Activated CD4-positive, alpha-beta T cell treated with anti-CD3 and anti-CD28 coated beads, Interleukin-2, amount 50 U/mL, for 24 hours (primary cell): ENCODE measurements at places on chromosomes 6 and 20.

DNA sequence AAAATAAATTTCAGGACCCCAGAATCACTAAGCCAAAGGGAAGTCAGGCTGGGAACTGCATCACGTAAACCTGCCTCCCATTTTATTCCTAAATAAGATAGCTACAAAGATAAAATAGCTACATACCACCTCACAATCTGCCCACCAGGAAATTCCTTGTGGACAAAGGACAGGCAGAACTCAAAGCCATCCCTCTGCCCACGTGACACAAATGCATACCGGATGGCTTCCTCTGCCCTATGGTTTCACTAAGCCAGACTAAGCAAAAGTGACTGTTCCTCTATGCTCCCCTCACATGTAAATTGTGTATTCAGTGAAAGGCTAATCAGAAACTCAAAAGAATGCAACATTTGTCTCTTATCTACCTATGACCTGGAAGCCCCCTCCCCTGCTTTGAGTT is 15.0 kb downstream of the MBOAT1 start:
- DNase-seq = no peak

GRCh38 chr6:170058878-170059485 is 231.9 kb downstream of the DLL1 start:
- DNase-seq = no peak

DNA sequence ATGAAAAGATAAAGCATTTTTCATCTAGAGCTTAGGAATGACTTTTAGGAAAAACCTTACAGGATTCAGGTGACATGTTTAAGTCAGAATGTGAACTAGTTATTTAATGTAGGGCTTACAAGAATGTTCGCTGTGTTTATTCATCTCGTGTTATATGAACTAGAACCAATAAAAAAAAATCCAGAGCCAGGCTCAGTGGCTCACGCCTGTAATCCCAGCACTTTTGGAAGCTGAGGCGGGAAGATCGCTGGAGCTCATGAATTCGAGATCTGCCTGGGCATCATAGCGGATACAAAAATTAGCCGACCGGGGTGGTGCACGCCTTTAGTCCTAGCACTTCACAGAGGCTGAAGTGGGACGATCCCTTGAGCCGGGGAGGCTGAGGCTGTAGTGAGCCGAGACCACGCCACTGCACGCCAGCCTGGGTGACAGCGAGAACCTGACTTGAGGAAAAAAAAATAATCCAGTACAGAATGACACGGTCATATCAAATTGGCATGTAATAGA is 46.3 kb downstream of the OR2B2 start:
- no peak for DNase-seq

DNA sequence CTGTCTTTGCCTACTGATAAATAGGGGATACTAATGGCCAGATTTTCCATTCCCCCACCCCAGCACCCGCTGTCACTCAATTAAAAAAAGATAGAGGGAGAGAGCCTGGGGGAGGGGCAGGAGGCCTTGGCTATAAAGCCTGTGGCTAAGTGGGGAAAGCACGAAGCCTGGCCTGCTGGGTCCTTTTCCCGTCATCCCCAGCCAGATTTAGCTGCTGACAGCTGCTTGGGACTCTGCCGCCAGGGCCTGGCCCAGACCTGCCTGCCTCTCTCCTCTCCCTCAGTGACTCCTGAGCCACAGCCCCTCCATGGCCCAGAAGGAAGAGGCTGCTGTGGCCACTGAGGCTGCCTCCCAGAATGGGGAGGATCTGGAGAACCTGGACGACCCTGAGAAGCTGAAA is at the start of gene APOBEC2:
APOBEC2 (plus strand) TSS at position 162 of the 400 bp plus-strand sequence; CDS start at position 308, 146 bp downstream.
- DNase-seq = no peak

- DNase-seq = no peak
Observed at GRCh38 chr20:58713801-58714339, 21.3 kb downstream of the NPEPL1 start.

DNA sequence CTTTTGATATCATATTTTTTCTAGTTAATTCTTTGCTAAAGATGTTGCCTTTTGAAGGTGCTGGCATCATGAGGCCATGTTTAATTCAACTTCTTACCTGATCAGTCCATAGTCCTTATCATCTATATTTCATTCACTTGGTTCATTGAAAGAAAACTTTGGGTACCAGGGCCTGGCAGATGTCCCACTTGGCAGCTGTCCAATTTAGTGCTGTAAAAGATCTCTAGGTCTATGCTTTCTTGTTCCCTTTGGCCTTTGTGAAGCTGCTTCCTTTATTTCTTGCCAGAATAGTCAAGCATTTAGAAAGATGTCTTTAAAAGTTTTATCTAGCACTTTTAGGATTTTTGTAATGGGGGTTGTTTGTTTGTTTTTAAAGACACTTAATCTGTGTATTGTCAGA is 61.7 kb upstream of the EYA4 start:
- no peak for DNase-seq

DNA sequence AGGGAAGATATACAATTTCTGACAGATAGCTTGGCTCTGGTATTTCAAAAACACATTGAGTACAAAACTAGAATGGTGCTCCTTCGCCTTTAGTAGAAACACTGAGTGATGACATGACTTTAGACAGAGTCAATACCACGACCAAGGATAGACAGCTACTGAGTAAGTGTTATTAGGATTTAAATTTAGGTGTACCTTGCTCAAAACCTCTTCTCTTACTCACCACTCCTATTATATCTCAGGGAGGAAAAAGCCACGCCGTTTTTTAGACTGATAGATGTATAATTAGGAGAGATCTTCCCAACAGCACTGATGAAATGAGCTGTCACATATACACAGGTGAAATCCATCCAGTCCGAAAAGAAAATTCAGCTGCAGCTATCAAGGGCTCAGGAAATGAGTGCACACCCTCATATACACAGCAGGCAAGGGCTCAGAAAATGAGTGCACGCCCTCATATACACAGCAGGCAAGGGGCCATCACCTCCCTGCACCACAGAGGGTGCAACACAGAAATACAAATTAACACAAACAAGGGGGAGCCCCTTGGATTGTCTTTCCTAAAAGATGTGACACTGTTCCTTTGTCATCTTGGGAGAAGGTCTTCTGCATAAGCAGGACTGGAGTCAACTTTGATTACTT is 53.7 kb downstream of the LYRM4 start:
- DNase-seq = no peak

GRCh38 chr6:44309092-44309491 is 4.1 kb downstream of the AARS2 start:
- DNase-seq = no peak

GRCh38 chr6:16969699-16970655 is 131.9 kb upstream of the STMND1 start:
- no peak for DNase-seq

DNA sequence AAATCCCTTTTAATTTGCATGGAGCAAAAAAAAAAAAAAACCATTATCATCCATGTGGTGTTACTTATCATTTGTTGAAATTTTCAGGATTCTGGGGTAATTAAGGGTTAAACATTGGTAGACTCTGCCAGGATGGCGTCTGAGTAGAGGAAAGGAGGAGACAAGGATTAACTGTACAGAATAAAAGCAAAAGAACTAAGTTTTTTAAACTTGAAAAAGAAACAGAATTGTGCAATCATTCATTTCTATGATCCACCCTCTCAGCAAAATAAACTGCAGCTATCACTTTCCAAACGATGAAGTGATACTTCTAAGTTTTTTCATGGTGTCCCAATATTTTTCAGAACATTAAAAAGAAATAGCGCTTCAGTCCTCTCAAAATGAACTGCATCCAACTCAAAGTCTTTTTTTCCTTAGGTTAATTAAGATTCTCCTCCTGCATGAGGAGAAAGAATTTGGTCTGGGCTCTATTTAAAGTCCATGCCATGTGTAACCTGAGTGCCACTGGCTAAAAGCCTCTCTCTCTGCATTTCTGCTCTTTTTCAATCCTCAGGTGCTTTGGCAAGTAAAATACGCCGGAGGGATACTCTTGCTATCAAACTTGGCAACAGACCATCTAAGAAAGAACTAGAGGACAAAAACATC is 69.5 kb upstream of the LTV1 start:
- DNase-seq = no peak

- no peak for DNase-seq
Observed at GRCh38 chr6:31972709-31973350, 892 bp upstream of the DXO start.

GRCh38 chr6:75150685-75151412 is 55.0 kb downstream of the COL12A1 start:
- no peak for DNase-seq

- DNase-seq = no peak
Observed at GRCh38 chr6:152478377-152479010, 158.7 kb downstream of the SYNE1 start.

GRCh38 chr6:146785001-146785585 is 186.3 kb downstream of the ADGB start:
- no peak for DNase-seq

DNA sequence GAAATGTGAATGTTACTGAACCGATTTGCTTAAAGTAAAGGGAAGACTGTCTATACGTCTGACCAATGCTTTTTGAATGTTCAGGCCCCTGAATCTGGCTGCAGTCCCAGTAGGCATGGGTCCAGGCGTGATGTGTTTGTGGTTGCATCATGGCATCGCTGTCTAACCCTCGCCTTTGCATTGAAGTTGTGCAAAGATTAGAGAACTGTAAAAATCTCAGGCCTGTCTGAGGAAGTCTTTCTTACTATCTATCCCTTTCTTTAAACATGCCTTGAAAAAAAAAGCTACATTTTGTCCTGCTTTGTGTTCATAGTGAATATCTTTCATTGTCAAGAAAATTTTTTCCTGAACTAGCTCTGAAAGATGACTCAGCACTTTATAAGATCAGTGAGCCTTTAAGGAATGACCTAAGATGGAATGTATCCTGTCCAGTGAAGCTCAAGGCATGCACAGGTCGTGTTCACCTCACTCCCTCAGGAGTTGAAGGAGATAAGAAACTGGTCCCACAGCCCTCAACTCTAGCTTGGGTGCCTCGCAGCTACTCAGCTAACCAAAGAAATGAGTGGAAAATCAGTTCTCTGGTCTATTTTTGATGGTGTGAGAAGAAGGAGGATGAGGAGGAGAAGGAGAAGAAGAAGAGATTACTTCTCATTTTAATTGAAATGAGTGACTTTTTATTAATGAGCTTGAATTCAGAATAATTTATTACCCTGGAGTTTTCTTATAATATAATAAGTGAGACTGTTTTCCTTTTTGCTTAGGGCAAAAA is 48.6 kb downstream of the TPD52L1 start:
- DNase-seq = no peak

DNA sequence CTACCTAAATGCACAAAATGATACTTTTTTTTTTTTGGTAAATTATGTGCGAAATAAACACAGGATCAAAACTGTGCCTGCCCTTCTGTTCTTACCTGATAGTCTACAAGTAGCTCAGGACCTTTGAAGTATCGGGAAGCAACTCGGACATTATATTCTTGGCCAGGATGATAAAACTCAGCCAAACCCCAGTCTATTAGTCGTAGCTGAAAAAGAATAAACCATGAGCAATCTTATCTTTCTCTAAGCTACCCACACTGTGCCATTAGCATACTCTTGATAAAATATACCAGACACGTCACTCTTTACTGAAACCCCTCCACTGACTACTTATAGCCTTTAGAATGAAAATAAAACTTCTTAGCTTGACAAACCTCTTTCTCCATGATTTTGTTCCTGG is 29.8 kb upstream of the TBC1D20 start:
- DNase-seq = no peak

DNA sequence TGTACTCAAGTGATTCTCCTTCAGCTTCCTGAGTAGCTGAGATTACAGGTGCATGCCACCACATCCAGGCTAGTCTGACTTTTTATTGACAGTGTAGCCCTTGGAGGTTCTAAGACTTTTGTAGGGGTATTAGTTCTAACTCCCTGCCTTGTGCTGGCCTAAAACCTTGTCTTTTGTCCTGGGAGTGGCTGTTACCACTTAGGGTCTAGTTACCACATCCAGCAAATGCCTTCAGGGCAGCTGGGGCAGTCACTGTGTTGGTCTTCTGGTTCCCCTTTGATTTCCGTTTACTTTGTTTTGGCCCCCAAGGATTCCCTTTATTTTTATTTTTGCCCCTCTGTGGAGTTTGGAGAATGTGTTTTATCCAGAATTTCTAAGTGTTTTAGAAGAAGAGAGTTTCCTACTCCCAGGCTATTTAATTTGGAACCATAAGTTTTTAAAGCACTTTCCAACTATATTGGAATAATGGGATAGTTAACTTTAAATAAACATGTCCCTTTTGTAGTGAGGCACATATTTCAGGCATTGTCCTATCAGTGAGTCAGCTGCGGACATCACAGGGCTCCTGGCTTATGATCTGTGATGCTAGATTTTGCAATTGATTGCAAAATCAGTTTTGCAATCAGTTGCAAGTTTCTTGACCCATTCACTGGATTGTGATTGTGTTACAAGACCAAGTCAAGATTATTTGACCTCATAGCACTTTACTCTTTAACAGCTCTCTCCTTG is 25.0 kb downstream of the IL22RA2 start:
- DNase-seq = no peak

- no peak for DNase-seq
Observed at GRCh38 chr6:34792605-34793500, 970 bp downstream of the BLTP3A start.

DNA sequence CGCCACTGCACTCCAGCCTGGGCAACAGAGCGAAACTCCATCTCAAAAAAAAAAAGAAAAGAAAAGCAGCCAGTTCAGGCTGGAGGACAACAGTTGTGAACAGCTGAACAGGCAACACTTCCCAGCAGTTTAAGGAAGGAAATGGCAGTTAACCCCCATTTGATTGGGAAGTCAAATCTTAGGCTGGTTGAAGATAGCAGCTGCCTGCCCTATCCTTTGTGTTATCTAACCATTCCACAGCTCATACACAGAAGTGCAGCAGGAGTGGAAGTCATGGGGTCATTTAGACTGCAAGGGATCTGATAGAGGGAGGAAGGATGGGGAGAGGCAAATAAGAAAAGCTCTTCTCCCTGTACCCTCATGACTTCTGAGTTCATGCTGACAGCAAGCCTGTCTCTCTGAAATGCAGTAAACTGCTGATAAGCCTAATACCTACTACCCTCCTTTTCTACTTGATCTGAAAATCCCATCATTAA is 35.3 kb downstream of the KCTD20 start:
- DNase-seq = no peak

DNA sequence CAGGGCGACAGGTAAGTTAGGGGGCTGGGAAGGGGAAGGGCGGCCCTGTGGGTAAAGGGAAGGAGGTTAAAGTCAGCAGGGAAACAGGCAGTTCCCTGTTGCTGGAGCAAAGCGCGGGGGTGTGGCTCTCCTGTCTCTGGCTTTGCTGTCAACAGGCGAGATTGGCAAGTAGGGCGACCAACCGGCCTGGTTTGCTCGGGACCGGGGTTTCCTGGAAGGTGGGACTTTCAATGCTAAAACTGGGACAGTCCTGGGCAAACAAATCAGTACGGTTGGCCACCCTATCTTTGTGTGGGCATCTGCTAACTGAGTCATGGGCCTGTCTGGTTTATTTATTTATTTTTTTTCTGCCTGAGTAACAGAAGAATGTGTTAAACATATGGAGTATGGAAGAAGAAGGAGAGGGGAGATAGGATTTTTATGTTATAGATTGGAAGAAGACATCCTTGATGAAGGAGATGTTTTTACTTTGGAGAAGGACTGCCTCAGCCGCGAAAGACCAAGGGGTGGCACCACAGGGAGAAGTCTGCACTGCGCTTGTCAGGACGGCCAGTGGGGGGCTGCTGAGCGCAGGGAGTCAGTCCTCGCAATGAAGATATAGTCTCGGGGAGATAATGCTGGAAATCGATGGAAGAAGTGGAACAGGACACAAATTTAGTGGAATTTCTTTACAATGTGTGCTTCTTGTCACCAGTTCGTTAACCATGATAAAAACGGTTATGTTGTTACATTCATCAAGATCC is 43.4 kb upstream of the ESR1 start:
- DNase-seq = no peak

GRCh38 chr6:3228771-3229565 is 1.5 kb upstream of the TUBB2B start:
- DNase-seq = no peak
